Stimulated activated naive CD8-positive, alpha-beta T cell treated with anti-CD3 and anti-CD28 coated beads, Interleukin-15, amount 100 ng/mL, for 72 hours (primary cell): ENCODE measurements at places on chromosomes 6 and 20.

DNA sequence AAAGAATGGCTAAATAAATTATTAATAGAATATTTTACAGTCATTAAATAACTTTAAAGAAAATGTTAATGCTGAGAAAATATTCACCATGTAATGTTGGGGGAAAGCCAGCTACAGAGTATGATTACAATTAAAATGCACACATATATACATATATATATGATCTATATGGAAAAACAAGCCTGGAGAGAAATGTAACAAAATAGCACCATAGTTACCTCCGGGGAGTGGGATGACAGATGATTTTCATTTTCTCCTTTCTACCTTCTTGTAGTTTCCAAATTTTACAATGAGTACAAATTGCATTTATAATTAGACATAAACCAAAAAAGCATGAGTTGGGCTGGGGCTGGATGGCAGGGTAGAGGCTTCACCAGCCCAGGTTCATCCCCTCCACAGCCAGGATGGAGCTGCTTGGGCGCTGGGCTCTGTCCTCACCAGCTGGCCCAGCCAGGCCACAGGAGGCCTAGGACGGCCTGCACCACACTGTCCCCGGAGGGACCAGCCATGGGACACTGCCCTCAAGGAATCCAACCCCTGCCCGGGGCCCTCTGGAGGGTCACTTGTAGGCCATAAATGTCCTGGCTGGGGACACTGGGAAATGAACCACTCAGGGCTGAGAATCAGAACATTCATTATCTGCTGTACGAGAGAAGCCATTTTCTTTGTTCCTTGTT, 10.3 kb downstream of the C20orf203 start:
- no peak for DNase-seq

DNA sequence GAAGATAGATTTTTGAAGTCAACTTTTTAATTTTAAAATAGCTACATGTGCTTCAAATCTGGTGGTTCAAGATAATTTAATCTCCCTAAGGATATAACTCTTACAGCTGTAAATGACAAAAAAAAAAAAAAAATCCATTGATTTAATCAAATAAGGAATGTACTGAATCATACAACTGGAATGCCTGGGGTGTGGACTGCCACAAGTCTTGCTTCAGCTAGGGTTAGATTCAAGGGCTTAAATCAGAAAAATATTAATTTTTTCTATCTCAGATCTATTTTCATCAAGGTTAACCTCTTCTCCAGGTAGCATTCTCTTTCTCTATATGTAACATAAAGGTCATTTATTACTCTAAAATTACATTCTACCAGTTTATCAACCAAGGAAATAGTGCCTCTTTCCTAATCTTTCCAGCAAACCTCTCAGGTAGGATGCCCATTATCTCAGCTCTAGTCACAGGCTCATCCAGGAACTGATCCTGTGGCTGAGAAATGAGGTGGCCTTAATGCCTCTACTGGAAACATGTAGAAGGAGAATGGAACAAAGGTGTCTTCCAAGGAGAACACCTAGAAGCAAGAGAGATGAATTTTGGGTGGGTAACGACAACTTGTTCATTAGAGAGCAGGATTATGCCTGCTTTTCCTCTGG, 466.9 kb downstream of the CBLN4 start:
- no peak for DNase-seq

- no peak for DNase-seq
Observed at GRCh38 chr6:57089265-57089664, 723 bp upstream of the ZNF451 start.

GRCh38 chr6:135449246-135449645, 48.3 kb downstream of the AHI1 start:
- no peak for DNase-seq

GRCh38 chr20:39097889-39098288, 135.7 kb downstream of the DHX35 start:
- DNase-seq: no peak

GRCh38 chr6:140036196-140036595, 661.7 kb upstream of the CITED2 start:
- no peak for DNase-seq

- no peak for DNase-seq
Observed at GRCh38 chr6:143901885-143902750, 37.8 kb downstream of the ZC2HC1B start.

- DNase-seq: no peak
Observed at GRCh38 chr6:84449220-84449619, 221.8 kb upstream of the CEP162 start.

DNA sequence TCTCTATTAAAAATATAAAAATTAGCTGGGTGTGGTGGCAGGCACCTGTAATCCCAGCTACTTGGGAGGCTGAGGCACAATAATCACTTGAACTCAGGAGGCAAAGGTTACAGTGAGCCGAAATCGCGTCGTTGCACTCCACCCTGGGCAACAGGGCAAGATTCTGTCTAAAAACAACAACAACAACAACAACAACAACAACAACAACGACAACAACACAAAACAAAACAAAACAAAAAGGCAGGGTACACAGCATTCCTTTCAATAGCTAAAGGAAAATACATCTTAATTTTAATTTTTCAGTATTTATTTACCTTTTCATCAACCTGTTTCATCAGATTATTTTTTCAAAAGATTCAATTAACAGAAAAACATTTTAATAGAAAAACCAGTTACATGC, 28.4 kb downstream of the SRPK1 start:
- DNase-seq: no peak

- no peak for DNase-seq
Observed at GRCh38 chr6:56528412-56528841, 114.3 kb downstream of the DST start.

DNA sequence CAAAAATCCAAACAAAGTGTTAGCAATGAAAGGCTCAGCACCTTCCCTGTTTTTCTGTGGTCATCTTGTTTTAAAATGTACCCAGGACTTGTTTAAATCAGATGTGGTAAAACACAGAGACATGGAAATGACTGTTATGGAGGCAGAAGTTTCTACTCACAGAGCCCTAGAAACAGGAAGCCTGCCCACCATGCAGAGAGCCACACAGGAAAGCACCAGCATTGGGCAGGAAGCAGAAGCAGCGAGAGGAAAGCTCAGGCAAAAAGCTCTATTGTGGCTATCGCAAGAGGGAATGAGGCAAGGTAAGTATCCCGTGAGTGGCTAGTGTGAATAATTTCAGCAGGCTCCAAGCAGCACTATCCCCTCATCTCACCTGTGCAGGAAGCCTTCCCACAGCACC, 42.8 kb downstream of the GPR6 start:
- DNase-seq: no peak

DNA sequence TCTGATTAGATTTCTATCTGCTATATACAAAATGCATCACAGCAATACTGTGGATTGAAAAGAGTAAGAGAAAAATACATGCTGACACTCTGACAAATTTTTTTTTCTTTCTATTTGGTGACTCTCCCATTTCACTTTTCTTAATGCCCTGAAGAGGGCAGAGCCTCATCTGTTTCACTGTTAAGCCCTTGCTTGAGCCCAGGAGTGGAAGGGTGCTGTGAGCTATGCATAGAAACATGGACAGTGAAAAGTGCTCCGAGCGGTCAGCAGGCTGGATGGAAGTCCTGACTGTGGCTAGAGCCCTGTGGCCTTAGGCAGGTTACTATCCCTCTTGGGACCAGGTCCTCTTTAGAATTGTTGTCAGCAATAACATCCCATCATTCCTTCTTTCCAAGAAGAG, 17.4 kb upstream of the CSE1L start:
- no peak for DNase-seq

DNA sequence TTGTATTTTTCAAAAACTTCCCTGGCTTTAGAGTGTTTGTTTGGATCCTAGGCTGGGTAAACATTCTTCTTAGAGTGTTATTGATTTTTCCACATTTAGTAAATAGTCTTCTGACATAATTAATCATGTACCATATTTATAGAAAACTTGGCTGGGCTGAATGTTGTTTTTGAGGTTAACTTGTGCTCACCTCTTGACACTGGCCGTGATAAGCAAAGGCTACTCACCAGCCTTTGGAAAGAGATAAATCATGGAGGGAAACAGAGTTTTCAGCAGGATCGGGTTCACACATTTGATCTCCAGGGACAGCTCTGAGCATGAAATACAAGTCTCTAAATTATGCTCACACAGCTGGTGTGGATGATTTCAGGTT, 6.2 kb upstream of the CD93 start:
- no peak for DNase-seq

GRCh38 chr6:168778201-168778600, 337.2 kb downstream of the SMOC2 start:
- no peak for DNase-seq

DNA sequence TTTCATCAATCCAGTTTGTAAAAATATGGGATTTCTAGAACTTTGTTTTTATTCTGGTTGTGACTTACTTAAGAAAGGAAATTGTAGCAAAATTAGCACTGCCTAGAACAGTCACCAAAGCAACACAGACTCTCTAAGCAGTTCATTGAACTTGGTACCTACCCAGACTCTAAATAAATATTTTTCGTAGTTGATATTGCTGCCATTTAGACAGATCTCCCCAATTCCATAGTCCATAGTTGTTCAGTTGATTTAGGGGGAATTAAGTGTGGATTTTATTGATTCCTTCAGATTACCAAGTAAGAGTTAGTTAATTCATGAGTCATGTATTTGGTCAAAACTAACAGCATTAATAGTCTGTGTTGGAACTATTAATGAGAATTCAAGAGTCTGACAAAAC, 822.5 kb downstream of the DHX35 start:
- DNase-seq: no peak

GRCh38 chr6:15914553-15914952, 214.3 kb upstream of the MYLIP start:
- DNase-seq: no peak

DNA sequence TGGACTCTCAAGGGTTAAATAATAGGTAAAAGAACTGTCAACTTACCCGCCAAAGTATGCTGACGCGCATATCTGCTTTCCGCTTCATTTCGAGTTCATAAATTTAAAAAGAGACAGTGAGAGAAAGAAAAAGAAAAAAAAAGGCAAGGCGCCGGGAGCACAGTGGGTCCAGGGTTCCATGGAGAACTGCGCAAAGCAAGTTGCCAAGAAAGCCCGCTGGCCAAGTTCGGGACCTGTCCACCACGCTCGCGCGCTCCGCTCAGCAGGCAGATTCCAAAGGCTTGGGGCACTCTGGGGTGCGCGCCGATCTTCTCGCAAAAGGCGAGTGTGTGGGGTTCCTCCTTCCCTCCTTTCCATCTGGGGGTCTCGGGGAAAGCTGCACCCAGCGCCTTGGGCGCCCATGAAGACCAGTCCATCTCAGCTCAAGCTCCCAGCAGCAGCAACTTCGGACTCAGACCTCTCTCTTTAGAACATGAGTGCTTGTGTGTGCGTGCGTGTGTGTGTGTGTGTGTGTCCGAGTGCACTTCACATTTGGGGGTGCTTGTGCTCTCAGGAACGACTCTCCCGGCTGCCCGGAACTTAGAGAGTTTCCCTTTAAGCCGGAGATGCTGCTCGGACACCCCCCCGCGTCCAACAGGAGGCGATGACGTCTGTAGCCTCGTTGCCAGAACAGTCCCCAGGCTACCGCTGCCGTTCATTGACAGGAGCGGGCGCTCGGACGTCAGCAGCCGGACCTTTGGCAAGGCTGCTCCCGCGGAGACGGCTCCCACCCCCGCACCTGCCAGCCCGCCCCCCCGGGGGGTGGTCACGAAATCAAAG, 180.0 kb downstream of the TBXT start:
- no peak for DNase-seq

DNA sequence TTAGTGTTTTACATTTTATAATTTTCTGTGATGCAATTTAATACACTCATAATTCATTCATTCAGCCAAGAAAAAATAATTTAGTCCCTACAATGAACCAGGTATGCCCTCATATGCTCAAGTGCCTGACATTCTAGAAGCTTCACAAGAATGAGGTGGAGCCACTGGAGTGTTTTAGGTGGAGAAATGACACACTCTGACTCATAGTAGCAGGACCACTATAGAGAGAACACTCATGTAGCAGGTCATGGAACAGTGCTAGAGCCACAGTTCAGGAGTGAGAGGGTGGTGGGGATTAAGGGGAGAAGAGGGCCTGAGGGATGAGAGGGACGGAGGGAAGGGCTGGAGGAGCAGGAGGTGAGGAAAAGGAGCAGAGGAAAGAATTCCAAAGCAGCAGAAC, 1.4 kb upstream of the HLA-G start:
- no peak for DNase-seq

DNA sequence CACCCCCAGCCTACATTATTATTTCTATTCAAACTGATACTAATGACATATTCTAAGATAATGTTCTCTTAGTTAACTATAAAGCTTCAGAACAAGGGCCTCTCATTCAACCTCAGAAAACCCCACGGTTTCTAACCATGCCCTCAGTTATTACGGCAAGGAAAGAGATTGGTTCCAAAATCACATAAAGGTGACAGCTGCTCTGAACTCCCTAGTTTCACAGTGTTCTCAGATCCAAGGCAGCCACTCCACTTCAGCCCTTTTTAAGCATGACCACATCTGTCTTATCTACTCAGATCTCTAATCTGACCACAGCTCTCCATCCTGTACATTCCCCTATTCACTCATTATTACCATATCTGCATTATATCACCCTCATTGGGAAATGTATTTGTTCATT, 98.8 kb upstream of the CEP85L start:
- peak; percentile 71 for DNase-seq

GRCh38 chr20:47762699-47763268, 22.5 kb downstream of the SULF2 start:
- DNase-seq: no peak

DNA sequence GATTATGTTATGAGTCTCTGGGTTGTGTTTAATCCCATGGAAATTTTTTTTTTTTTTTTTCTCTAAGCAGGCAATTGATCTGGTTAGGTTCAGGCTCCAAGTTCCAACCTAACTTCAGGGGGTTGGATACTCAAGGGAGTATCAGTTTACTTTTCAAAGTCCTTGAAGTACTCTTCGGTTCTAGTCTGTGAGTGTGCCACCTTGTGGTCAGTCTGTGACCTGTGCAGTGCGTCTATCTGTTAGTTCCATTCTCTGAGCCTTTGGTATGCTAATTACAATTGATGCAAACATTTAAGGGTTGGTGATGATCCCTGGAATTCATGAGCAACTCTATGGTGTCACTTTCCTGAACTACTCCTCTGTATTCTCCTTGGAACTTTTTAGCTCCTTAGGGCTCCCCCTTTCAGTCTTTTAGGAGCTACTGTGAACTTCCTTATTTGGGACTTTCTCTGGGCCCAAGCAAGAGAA, 342.0 kb downstream of the SOX4 start:
- DNase-seq: no peak

DNA sequence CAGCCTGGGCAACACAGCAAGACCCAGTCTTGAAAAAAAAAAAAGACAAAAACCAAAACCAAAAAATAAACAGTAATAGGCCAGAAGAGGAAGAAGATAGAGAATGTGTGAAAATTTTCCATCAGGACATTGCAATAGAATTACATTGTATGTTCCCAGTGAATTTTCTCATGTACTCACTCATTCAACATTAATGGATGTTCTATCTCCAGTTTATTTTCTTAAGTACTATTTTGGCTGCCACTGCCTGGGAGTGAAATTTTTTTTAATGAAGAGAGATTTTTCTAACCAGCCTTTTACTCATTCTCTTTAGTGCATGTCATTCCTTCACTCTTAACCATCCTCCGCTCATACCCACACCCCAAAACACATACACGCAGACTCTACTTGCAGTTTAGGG, 282.8 kb downstream of the ALDH8A1 start:
- no peak for DNase-seq
